Suppressor macrophage treated with lipopolysaccharide for 1 hour (primary cell): ENCODE measurements at places on chromosomes 3 and 15.
A peak's percentile ranks its signal among the peaks of the same experiment; 100 is the strongest.

DNA sequence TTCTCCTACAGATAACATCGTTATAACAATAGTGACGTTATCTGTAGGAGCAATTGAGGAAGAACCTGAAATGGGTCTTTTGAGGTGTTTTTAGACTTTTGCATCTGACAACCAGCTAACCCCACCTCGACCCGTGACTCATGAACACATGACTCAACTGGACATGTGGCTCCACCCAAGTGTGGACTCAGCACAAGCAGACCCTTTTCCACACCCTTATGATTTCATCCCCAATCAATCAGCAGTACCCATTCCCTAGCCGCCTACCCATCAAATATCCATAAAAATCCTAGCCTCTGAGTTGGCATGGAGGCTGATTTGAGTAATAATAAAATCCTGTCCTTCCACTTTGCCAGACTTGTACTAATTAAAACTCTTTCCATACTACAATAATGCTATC, 255.4 kb downstream of the ARPP21 start:
- peak; percentile 8 for DNase-seq

DNA sequence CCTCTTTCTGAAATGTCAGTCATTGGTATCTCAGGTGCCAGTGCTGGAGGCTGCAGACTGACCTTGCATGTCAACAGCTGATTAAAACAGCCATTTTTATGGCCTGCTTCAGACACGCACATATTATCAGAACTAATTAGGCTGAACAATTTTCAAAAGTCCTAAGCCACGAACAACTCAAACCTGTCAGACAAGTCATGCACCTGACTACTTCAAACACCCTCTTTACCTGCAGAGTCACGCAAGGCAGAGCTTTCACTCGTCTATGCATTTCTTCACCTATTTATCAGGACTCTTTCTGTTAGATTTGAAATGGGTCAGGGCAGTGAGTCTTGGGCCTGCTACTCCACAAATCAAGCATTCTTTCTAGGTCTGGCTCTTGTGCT, 26.7 kb downstream of the CLK3 start:
- DNase-seq, result no peak

GRCh38 chr3:141456301-141456625, 30.6 kb upstream of the RASA2 start:
- no peak for DNase-seq

DNA sequence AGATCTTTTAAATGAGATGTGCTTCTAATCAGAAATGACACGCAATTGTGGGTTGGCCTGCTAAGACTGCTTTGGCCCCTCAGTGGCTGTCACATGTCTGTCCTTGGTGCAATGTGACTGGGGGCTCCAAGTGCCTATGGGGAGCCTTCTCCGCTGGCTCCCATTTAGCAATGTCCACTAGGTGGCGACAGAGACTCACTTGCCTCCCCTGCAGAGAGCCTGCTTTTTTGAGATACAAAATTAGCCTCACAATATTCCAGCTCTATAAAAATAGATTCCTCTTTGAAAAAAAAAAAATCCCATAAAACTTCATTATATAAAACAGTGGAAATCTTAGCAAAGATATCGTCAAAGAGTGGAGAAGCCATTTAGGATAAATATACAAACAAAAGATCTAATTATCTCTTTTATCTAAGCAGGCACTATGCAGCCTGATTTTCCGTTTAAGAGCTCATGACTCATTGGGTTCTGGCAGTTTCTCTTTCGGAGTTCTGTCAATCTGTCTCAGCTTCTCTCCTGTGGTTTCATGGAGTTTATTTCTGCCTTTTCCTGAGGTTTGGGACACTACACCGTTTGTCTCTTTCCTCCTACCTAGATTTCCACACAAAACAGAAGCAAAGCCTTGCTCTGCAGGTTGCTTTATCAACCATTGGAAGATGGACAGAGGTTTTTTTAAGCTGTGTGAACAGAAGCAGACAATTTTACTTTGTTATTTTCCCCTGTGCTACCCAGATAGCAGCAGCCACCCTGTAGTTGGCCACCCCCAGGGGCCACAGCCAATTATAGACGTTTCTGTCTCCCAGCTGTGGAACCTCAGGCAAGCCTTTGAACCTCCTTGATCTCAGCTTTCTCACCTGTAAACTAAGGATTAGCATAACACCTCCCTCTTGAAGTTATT, 68.4 kb upstream of the TNFAIP8L3 start:
- DNase-seq, result peak; percentile 86

GRCh38 chr3:47394140-47394870, 13.5 kb downstream of the PTPN23 start:
- no peak for DNase-seq

DNA sequence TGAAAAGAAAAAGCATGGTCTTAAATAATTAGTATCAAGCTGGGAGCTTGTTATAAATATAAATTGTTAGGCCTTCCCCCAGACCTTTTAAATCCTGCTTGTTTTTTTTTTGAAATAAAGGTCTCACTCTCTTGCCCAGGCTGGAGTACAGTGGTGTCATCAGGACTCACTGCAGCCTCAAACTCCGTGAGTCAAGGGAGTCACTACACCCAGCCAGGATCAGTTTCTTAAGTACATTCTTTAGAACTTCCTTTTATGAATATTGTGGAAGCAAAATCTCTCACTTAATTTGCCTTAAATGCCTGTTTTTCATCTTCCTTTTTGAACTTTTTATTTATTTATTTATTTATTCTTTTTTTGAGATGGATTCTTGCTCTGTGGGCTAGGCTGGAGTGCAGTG, 20.8 kb upstream of the DENND4A start:
- DNase-seq, result peak; percentile 58

DNA sequence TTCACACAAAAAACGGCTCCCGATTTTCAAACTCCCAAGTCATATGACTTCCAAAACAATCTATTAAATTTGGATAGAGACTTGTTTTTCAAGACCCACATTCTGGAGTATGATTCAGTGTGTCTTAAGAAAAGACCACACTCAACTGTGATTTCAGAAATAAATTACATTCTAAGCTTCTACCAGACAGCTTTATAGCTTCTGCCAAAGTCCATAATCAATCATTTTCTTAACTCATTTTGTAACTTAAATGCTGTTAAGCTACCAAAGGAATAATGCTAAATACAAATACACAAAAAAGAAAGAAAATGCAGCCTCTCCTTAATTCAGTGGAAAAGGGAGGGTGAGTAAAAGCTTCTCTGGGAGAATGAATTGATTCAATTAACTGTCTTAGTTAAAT, 192.3 kb upstream of the P2RY1 start:
- DNase-seq, result no peak

DNA sequence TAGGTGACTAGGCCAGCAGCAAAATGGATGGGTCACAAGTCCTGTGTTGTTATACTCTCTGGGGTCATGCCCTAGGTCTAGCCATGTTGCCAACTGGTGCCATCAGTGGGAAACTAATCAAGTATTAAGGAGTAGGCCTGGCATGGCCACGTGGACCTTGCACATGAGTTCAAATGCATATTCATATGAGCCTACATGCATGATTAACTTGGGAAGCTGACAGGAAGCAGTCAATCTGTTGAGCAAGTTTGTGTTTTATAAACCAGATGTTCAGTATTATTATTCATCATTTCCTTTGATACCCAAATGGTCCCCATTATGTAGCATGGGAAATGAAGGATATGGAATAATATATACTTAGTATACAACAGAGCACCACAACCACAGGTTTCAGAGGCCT, 95.0 kb downstream of the LRTM1 start:
- DNase-seq, result no peak

GRCh38 chr3:32340611-32341365, 50.9 kb upstream of the CMTM7 start:
- DNase-seq, result no peak

DNA sequence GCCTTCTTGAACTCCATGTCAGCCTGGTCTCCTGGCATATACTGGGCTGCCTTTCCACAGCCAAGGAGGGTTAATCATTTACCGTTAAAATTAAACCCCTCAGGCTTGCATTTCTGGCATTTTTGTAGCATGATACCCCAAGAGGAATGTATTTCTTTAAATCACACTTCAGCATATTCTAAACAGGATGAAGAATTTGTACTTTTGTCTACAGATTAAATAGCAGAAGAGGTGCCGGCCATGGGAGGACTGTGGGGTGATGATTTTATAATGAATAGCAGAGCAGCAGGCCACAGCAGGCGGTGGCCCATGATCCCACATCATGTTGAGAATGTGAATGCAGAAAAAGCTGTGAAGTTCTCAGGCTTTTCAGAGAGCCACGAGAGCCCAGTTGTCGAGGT, 90.2 kb downstream of the ARNT2 start:
- DNase-seq, result no peak

DNA sequence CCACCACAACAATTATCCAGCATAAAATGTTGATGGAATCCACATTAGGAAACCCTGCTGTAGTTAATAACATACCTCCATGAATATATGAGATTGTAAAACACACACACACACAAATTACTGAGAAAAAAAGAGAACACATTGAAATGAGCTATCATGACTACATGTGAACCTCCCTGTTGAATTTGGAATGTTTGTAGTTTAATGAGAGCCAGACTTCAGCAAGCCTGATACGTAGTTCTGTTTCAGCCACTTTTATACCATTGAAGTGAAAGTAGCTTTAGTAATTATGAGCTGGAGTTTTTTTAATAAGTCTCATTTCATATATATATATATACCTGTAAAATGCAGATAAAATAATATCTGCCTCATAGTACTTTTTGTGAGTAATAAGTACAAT, 1146.4 kb downstream of the NAALADL2 start:
- no peak for DNase-seq

GRCh38 chr3:112401617-112402016, 68.7 kb downstream of the CD200 start:
- DNase-seq, result no peak

DNA sequence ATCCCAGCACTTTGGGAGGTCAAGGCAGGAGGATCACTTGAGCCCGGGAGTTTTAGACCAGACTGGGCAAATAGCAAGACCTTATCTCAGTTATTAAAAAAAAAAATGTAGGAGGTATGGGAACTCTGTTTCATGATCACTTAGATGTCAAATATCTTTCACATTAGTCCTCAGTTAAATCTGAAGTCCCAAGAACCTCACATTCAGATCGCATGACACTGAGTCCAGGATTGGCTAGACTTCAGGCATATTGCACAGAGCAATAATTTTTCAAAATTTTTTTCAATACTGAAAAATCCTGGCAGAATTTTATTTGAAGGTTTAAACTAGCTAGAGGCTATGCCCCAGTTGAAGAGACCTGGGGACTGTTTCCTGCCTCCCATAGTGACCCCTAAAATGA, 56.3 kb upstream of the ZNF148 start:
- no peak for DNase-seq

GRCh38 chr15:67033571-67034044, 31.8 kb upstream of the SMAD3 start:
- no peak for DNase-seq
